A172 (cell line): ENCODE measurements at places on chromosomes 3 and 15.
A peak's percentile ranks its signal among the peaks of the same experiment; 100 is the strongest.

DNA sequence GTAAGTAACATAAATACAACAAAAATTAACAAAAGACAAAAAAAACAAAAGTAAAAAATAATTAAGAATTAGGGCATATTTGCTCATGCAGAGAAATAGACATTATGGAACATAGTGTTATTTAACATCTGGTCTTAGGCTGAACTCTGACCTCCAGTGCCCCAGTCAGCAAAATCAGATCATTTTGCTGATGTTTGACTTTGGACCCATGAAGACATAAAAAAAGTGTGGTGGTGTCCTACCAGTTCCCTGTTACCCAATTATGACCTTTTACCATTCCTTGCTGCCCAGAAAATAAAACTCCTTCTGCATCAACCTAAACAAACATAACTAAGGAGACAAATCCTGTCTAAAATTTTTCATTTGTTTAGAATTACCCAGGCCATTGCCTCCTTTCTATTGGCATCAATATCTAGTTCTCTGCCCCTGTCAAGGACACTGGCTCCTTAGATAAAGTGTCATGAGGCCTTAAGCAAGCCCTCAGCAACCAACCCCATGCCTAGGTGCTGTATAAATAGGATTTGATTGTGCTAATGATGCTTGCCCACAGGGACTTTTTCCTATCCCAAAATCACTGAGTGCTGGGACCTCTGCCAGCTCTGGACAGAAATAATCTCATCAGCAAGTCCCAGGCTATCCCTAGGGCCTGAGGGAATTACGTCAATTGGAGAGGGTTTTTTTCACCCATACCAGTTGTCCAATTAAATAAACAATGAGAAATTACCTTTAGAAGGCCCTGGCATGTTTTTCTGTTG is 334.5 kb upstream of the UMPS start:
- DNase-seq, result peak; percentile 21

- no peak for DNase-seq
Measured at GRCh38 chr15:89321521-89322410, 12.9 kb downstream of the POLG start.

DNA sequence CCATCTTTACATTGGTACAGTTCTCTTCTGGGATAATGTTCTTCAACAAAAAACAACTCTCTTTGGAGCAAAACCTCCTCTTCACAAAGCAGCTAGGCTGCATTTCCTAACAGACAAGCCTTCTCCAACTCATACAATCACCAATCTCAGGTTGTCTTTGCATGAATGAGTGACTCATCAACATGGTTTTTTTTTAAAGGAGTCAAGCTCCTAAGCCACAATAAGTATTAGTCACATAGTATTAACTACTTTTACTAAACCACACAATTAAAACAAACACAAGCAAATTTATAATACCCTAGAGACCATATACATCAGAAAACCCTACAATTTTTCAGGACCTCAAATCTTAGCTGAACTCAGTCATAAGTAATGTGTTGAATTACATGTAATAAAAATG is 137.4 kb downstream of the TBC1D5 start:
- DNase-seq, result peak; percentile 79

GRCh38 chr15:62912808-62913207 is 129.7 kb upstream of the TPM1 start:
- no peak for DNase-seq

- peak; percentile 76 for DNase-seq
Measured at GRCh38 chr3:49377483-49377882, 19.3 kb upstream of the GPX1 start.
